ENCODE measurements at places on chromosomes 1 and 21.

- DNase-seq: no peak
Measured at GRCh38 chr1:226706684-226707083, 32.4 kb downstream of the ITPKB start.

DNA sequence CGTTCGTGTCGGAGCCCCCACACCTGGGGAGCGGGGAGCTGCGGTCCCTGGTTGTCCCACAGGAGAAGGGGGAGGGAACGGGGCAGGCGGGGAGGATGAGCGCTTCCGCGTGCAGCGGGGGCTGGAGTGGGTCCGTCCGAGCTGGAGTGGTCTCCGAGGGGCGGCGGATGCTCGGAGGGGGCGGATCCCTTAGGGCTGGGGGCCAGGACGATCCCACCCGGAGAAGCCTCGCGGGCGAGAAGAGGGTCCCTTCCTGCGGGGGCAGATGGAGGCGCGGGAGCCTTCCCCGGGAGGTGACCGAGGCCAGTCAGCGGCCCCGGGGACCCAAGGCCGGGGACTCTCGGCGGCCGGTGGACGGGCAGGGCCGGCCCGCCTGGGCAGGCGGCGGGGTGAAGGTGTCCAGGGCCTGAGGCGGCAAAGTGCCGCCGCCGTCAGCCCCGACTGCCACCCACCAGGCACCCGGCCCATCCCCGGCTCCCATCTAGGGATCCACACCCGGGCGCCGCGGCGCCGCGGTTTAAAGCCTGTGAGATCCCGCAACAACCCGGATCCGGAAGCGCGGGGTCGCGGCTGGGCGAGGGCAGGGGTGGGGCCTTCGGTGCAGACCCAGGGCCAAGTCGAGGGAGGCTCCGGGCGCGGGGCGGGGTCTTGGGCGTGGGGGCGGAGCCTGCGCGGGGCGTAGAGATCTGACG lies 5.3 kb upstream of the CCDC27 start:
- peak; percentile 90 for DNase-seq

DNA sequence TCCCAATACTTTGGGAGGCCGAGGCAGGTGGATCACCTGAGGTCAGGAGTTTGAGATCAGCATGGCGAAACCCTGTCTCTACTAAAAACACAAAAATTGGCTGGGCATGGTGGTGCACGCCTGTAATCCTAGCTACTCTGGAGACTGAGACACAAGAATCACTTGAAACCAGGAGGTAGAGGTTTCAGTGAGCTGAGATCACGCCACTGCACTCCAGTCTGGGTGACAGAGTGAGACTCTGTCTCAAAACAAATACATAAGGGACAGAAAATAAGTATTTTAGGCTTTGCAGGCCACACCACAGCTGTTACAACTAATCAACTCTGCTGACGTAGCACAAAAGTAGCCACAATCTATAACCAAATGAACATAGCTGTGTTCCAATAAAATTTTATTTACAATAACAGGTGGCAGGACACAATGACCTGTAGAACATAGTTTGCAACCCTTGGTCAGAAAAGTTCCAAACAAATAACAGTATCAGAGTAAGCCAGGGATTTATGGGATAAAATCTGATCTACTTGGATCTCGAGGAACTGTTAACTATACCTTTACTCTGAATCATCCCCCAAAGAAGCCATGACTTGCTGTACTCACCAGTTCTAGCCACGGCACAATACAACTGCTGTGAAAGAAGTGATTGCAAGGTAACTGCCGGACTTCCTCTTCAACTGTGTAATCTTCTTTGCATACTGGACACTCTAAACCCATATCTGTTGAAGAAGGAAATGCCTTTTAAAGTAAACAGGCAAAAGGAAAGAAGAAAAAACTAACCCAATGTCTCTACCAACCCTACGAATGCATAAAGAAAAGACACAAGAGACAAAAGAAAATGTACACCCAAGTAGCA lies 28.3 kb downstream of the CD160 start:
- DNase-seq: no peak

GRCh38 chr1:29555043-29555620 lies 318.8 kb downstream of the PTPRU start:
- no peak for DNase-seq

- DNase-seq: no peak
Measured at GRCh38 chr1:169201084-169201619, 94.7 kb downstream of the ATP1B1 start.

DNA sequence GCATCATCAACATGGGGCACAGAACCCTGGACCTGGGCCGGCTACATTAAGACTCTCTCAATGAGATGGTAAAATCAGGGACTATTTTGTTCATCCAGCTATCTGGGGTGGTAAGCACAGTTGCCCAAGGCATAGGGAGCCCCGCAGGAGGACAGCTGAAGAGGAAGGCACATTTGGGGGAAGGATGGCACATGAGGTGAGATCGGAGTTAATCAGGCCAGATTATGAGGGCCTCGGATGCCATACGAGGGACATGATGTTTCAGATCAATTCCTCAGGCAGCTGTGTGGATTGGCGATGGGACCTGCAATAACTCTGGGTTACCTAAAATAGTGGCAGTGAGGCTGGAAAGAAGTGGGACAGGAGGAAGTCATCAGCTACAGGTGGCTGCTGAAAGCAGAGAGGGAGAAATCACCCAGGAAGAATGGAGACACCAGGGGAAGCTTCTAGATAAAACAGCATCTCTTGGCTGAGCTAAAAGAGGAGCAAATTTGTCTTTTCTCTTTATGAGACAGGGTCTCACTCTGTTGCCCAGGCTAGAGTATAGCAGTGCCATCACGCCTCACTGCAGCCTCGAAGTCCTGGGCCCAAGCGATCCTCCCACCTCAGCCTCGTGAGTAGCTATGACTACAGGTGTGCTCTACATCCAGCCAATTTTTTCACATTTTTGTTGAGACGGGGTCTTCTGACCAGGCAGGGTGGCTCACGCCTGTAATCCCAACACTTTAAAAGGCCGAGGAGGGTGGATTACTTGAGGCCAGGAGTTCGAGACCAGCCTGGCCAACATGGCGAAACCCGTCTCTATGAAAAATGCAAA lies 21.1 kb downstream of the TOMM20 start:
- DNase-seq: no peak

DNA sequence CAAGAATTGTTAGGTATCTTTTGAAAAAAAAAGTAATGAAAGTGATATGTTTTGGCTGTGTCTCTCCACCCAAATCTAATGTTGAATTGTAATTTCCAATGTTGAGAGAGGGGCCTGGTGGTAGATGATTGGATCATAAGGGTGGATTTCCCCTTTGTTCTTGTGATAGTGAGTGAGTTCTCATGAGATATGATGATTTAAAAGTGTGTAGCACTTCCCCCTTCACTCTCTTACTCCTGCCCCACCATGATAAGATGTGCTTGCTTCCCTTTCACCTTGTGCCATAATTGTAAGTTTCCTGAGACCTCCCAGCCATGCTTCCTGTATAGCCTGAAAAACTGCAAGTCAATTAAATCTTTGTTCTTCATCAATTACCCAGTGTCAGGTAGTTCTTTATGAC lies 70.7 kb downstream of the XCL2 start:
- no peak for DNase-seq

- DNase-seq: no peak
Measured at GRCh38 chr1:118023199-118023598, 93.7 kb downstream of the WDR3 start.

DNA sequence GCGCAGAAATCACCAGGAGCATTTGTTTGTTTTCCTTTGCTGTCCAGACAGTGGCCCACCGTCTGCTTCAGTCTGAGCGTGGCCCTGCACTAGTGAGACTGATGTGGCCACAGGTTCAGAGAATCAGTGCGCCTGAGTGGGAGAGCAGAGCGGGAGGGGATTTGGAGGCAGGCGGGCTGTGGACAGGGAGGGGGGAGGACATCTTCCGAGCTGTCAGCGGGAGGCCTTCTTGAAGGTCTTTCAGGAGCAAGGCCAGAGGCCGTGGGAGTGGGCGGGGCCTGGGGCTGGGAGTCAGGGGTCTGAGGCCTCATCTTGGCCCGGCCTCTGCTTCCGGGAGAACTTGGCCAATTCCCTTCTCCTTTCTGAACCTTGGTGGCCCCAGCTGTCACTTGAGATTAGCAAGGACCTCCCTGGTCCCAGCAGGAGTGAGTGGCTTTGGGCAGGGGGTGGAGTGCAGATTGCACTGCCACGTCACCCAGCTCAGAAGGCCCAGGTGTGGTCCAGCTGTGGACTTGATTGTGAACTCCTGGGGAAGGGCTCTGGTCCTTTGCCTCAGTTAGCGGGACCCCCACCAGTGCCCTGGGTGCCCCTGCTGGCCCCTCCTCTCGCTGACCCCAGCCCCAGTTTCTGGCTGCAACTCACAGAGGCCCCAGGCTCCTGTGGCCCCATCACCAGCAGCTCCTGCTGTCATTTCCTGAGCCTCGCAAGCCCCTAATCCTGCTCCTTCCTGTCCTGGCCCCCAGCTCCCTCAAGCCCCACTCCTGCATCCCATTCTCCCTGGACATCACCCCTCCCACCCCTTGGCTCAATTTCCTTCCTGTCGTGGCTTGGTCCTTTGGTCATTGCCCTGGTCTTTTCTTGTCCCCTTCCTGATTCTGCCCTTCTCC lies 8.4 kb downstream of the TNFRSF1B start:
- peak; percentile 58 for DNase-seq

DNA sequence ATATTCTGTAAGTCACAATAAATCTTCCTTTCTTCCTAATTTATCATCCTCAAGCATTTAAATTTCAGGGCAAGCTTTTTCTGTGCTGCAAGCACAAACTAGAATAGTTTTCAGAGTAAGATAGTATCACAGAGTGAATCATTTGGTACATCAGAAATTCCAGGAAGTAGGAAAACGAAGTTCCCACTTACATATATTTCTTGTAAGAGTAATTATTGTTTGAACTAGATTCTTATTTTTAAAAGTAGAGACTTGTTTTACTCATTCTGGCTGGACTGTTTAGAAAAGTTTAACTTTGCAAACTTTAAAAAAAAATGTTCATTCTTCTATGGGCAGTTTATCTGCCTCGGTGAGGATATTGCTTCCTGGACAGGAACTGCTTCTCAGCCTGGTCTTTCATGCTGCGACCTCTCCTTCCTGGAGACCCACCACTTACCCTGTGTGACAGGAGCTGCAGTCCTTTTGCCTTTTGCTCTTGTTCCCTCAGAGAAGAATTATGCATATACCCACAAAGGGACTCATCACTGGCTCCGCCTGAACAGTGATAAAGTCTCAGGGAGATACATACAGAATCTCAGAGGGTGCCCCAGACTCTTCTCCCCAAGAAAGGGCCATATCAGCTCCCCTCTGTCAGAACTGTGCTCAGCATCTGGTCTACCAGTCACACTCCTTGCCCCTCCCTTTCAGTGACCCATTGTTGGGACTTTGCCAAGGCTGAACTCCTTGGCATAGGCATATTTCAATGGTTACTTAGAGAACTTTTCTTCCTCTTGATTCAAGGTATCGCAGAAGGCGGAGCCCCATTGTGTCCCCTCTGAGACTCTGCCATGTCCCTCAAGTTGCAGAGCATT lies 102.7 kb upstream of the CD55 start:
- no peak for DNase-seq

- DNase-seq: no peak
Measured at GRCh38 chr1:118791094-118791691, 196.9 kb downstream of the TBX15 start.

GRCh38 chr1:201566933-201567801 lies 28.2 kb downstream of the NAV1 start:
- DNase-seq: no peak

- DNase-seq: no peak
Measured at GRCh38 chr1:200290010-200290685, 119.7 kb downstream of the ZNF281 start.

- DNase-seq: no peak
Measured at GRCh38 chr1:229197265-229197585, 73.7 kb upstream of the RAB4A start.

GRCh38 chr1:19864570-19865160 lies 17.5 kb upstream of the OTUD3 start:
- no peak for DNase-seq

Measured in psoas muscle (tissue), 8 donors.